ENCODE measurements at places on chromosomes 11 and 22. TPM values are rescaled to one million over a fixed set of nuclear protein-coding genes. Genes with fewer than 3 reads are reported as not detected.

GRCh38 chr11:127919206-127920000 lies 668.0 kb downstream of the ETS1 start:
- no peak for DNase-seq

GRCh38 chr22:49943771-49944398 lies 16.7 kb upstream of the PIM3 start:
- DNase-seq, result no peak

GRCh38 chr22:42611051-42611450 lies 3.6 kb downstream of the POLDIP3 start:
- DNase-seq, result no peak

DNA sequence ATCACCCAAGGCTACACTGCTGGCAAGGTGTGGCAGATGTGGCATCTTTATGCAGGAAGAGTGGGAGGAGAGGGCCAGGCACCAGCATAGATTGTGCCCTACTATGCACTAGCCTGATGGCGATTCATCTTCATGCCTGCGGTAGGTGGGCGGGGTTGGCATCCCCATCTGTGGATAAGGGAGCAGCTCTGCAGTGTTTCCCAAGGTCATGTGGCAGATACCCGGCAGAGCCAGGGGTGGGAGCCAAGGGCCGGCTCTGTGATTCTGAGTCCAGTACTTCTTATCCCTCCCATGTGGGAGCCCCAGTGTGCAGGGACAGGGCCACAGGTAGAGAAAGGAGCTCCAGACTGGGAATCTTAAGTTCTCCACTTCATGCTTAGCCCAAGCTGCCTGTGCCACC lies 20.0 kb downstream of the CD82 start:
- DNase-seq, result no peak

DNA sequence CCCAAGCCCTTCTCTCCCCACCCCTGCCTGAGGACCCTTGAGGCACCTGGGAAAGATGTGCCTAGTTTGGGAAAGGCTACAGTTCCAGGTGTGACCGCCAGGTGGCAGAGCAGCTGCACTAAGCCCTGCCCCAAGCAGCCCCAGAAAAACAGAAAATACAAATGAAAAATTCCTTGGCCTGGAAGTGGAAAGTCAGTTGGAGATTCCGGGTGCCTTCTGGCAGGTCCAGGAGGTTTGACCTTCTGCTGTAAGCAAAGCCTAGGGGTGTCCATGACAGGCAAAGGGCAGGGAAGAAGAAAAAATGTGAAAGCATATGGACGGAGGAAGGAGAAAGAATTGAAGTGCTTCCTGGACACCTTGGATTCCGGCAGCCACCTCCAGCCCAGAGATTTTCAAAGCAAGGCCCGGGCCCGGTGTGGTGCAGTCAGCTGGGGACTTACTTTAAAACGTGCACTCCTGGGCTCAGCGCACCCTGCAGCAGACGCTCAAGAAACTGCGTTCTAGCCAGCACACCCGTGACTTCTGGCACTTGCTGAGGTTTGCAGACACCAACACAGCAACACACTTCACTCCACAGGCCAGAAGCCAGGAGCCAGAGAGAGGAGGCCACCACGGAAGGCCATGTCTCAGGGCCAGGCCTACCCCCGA lies 37.3 kb upstream of the SLC22A12 start:
- no peak for DNase-seq

DNA sequence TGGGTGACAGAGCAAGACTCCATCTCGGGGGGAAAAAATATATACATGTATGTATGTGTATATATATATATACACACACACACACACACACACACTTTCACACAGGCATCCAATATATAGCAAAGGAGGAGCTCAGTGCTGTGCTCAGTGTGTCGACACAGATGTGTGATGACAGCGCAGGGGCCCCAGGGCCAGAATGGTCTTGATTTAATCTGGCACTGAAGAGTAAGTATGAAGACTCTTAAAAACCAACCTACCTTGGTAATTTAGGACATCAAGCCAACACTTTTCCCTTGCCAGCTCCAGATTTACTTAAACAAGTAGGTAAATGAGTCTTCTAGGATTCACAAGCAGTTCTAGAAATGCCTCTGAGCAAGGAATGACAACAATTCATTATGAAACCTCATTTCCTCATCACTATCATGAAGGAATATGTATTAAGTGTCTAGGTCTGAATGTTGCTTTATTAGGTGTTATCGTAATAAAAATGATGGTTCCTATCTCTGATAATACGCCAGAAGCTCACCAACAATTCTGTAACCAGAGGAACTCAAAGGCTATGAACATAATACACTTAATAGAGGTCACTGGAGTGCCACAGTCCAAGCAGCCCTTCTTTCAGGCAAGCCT lies 71.5 kb downstream of the SGSM3 start:
- DNase-seq, result no peak

DNA sequence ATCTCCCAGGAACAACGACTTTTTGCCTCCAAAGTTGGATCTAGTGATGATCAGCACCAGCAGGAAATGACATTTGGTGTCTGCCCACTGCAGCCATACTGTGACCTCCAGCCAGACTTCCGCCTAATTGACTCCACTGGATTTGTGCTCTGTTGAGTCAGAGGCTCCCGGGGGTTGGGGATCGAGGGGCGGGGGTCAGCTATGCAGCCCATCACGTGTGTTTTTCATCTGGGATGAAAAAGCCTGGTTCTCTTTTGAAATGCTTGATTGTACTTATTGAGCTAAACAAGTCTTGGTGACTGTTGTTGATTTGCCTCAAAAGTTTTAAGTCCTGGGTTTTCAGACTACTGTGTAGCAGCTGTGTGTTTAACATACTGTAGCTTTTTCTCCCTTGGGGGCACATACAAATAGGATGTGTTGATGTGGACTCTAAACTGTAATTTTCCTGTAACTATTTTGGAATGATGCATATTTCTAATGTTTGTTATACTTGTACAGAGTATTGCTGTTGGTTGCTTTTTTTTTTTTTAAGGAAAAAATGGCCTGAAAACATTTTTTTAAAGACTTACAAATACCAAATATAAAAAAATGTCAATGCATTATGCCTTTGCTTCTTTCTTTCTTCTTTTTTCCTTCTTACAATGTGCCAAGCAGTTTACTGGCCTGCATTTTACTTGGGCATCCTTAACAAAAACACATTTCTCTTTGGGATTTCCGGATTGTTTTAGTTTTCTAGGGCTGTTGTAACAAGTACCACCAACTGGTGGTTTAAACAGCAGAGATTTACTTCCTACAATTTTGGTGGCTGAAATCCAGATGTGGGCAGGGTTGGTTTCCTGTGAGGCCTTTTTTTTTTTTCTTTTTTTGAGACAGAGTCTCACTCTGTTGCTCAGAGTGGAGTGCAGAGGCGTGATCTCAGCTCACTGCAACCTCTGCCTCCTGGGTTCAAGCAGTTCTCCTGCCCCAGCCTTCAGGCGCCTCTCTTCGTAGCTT lies 46.1 kb upstream of the OR4B1 start:
- no peak for DNase-seq

GRCh38 chr11:86035920-86036319 lies 33.0 kb downstream of the PICALM start:
- DNase-seq, result no peak

GRCh38 chr11:124463324-124463723 lies 17.8 kb upstream of the OR8B8 start:
- no peak for DNase-seq

GRCh38 chr11:64226507-64227051 lies 505 bp downstream of the NUDT22 start:
- DNase-seq, result no peak

DNA sequence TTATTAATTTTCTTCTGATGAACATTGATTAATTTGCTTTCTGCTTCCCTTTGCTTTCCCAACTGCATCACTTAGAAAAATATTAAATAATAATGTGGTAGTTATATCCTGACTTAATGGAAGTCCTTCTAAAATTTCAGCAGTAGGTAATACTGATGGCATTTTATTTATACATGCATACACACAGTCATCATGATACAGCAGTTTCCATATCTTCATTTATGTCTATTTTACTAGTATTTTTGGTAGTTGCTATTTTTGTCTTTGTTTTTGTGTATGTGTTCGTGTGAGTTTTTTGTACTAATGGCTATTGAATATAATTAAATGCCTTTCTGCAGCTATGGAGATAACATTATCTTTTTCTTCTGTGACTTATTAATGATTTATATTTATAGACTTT lies 484.7 kb upstream of the CNTN5 start:
- DNase-seq, result no peak

GRCh38 chr11:75306529-75306928 lies 44.9 kb downstream of the ARRB1 start:
- DNase-seq, result no peak

GRCh38 chr11:120401506-120401905 lies 65.3 kb downstream of the ARHGEF12 start:
- DNase-seq, result no peak

DNA sequence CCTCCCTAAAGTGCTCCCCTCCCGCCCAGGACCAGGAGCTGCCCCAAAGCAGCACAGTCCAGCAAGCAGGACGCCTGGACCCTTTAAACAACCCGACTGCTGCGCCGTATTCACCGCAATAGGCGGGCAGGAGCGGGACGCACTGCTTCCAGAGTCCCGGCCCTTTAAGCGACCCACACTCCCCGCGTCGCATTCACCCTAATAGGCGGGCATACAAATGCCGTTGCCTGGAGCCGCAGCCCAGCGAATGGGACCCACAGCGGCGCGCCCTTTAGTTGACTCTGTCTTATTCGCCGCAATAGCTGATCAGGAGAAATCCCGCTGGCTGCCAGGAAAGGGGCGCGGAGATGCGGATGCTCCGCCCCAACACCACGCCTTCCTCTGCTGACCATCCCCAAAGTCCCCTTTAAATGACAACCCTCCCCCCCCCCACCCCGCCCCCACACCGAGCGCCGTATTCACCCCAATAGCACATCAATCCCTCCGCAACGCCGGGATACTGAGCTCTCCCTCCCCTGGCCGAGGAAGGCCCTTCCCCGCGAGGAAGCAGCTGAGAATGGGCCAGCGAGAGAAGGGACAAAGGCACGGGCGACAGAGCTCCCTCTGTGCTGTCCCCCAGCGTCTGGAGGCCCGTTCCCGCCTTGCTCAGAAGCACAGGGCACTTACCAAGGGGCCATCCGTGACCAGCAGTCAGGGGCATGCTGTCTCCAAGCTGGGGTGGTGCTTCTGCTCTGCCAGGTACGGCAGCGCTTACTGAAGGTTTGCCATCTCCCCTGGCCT lies 4.7 kb downstream of the OSBPL5 start:
- DNase-seq, result peak; percentile 93

- DNase-seq, result no peak
Measured at GRCh38 chr11:12075291-12075690, 35.1 kb upstream of the MICAL2 start.

- peak; percentile 80 for DNase-seq
Measured at GRCh38 chr11:128884703-128885338, 6.3 kb upstream of the KCNJ5 start.

GRCh38 chr22:40026641-40027040 lies 31.9 kb downstream of the FAM83F start:
- DNase-seq, result no peak

- no peak for DNase-seq
Measured at GRCh38 chr22:45629469-45630089, 42.1 kb upstream of the ATXN10 start.

DNA sequence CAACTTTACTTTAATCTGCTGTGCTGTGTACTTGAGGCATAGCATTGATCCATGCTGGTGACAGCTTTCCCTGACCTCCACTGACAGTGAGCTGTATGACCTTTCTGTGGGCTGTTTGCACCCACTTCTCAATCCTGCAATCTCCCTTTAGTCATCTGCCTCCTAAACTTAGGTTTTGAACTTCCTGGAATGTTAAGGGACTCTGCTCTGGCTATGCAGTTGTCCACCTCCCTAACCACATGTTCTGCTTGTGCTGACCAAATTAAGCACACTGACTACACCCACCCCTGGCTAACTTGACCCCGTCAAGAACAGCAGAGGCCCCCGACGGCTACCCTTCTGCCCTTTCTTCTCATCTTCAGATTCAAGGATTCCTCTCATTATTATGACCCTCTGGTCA lies 89.1 kb upstream of the NTM start:
- no peak for DNase-seq

- DNase-seq, result peak; percentile 38
Measured at GRCh38 chr11:134366254-134366653, 34.5 kb downstream of the GLB1L2 start.

GRCh38 chr22:28594797-28595462 lies 84.7 kb downstream of the TTC28 start:
- DNase-seq, result peak; percentile 70

- DNase-seq, result no peak
Measured at GRCh38 chr11:86129740-86130540, 61.1 kb upstream of the PICALM start.

GRCh38 chr11:64876835-64877341 lies 1.5 kb downstream of the EHD1 start:
- peak; percentile 61 for DNase-seq

DNA sequence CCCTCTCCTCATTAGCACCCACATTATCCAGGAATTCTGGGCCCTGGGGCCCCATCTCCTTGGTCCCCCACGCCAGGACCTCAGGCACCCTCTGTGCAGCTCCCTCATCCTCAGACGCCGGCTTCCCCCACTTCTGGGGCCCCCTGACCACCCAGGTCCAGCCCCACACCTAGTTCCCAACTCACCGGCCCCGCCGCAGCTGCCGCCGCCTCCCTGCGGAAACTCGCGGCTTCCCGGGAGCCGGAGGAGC lies at the start of gene PCSK7:
PCSK7 (minus strand) TSS at position 232 of the 250 bp plus-strand sequence. CDS start 2,229 bp downstream, outside the sequence.
- no peak for DNase-seq

- DNase-seq, result no peak
Measured at GRCh38 chr22:18028817-18029527, 4.6 kb upstream of the MICAL3 start.

DNA sequence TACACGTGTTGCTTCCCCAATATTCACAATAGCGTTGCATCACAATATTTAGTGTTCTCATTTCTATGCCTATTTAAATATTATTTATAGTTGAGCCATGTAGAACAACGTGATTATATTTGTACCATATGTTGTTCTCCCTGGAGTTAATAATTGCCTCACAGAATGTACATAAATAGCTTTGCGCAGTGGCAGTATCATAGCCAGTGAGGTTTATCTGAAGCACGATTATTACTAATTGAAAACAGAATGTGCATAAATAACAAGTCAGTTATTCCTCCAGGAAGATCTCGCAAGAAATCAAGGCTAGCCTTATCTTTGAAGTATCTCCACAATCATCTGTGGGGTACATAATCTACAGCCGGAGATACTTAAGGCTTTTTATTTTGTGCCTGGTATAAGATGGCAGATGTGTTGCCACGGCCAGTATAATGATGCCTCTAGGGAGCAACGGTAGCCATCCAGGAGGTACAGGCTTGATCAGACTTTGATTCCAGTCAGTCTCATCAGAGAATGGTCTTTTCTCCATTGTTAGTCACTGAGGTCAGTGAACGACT lies 197.5 kb downstream of the MSANTD4 start:
- DNase-seq, result no peak

The TRIM51 gene
- polyA plus RNA-seq, result not detected

The PRODH gene
- 30.4 TPM for polyA plus RNA-seq

The ZC3H7B gene
- polyA plus RNA-seq, result 93.3 TPM

The LYVE1 gene
- 59.9 TPM for polyA plus RNA-seq

The NEFH gene
- polyA plus RNA-seq, result 8.1 TPM

The GAL3ST1 gene
- 36.9 TPM for polyA plus RNA-seq

The OR52A1 gene
- polyA plus RNA-seq, result 0.03 TPM

The VSTM5 gene
- 2.4 TPM for polyA plus RNA-seq

The TEX54 gene
- polyA plus RNA-seq, result 0.65 TPM

The TRPM5 gene
- 3.8 TPM for polyA plus RNA-seq

The ABCG4 gene
- 0.70 TPM for polyA plus RNA-seq

The UBTFL1 gene
- polyA plus RNA-seq, result not detected

The MRPL49 gene
- 58.8 TPM for polyA plus RNA-seq

The B3GAT3 gene
- polyA plus RNA-seq, result 45.4 TPM
